ENCODE measurements at places on chromosomes 5 and 9.

DNA sequence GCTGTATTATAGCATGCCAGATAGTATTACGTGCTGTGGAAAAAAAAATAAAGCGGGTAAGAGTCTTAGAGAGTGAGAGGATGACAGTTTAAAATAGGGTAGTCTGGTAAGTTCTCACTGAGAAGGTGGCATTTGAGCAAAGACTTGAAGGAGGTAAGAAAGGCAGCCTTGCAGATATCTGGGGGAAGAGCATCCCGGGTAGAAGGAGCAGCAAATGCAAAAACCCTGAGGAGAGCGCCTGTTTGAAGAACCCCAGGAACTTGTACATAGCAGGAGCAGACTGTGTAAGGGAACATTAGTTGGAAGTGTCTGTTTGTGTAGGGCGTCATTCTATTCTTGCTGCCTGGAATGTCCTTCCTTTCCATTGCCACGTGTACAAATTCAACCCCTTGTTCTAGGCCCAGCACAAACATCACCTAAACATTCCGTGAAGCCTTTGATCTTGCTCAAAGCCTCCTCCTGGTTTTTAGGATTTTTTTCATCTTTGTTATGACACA is 2.6 kb downstream of the AP3S1 start:
- DNase-seq: no peak
- H3K27ac ChIP-seq: no peak overlapping the region
- H3K4me1 ChIP-seq: peaks cover 29% of the 10 kb centered on the region
- no peaks in the 10 kb centered on the region for H3K36me3 ChIP-seq
- H3K27me3 ChIP-seq: no peaks in the 10 kb centered on the region

- no peak overlapping the region for H3K27ac ChIP-seq
- DNase-seq: no peak
- no peaks in the 10 kb centered on the region for H3K36me3 ChIP-seq
- no peak overlapping the region for H3K4me3 ChIP-seq
- H3K27me3 ChIP-seq: no peaks in the 10 kb centered on the region
- no peaks in the 10 kb centered on the region for H3K4me1 ChIP-seq
Observed at GRCh38 chr9:80175286-80176150, 603.8 kb downstream of the TLE4 start.

DNA sequence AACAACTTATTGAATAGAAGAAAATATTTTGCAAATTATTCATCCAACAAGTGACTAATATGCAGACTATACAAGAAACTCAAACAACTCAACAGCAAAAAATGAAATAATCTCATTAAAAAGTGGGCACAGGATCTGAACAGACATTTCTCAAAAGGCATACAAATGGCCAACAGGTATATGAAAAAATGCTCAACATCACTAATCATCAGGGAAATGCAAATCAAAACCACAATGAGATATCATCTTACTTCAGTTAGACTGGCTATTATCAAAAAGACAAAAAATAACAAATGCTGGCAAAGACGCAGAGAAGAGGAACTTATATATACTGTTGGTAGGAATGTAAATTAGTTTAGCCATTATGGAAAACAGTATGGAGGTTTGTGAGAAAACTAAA is 1.8 kb upstream of the AMACR start:
- no peaks in the 10 kb centered on the region for H3K36me3 ChIP-seq
- no peak overlapping the region for H3K27ac ChIP-seq

- DNase-seq: peak; percentile 55
- H3K4me3 ChIP-seq: no peak overlapping the region
- no peaks in the 10 kb centered on the region for H3K4me1 ChIP-seq
Observed at GRCh38 chr5:1785062-1785461, 14.6 kb downstream of the MRPL36 start.

- H3K27me3 ChIP-seq: no peaks in the 10 kb centered on the region
- DNase-seq: no peak
- no peak overlapping the region for H3K4me3 ChIP-seq
- no peaks in the 10 kb centered on the region for H3K36me3 ChIP-seq
Observed at GRCh38 chr9:17843236-17843635, 264.4 kb downstream of the SH3GL2 start.

GRCh38 chr5:94157704-94158539 is 416.5 kb upstream of the POU5F2 start:
- H3K27ac ChIP-seq: no peak overlapping the region
- H3K27me3 ChIP-seq: no peaks in the 10 kb centered on the region

- no peak overlapping the region for H3K4me3 ChIP-seq
- no peaks in the 10 kb centered on the region for H3K27me3 ChIP-seq
- DNase-seq: no peak
- H3K27ac ChIP-seq: no peak overlapping the region
Observed at GRCh38 chr5:44266882-44267576, 122.2 kb downstream of the FGF10 start.

- DNase-seq: no peak
- H3K36me3 ChIP-seq: no peaks in the 10 kb centered on the region
- peaks cover 19% of the 10 kb centered on the region for H3K27me3 ChIP-seq
- no peak overlapping the region for H3K27ac ChIP-seq
- H3K4me1 ChIP-seq: peaks cover 4% of the 10 kb centered on the region
Observed at GRCh38 chr9:137878146-137878941, 762 bp downstream of the CACNA1B start.

DNA sequence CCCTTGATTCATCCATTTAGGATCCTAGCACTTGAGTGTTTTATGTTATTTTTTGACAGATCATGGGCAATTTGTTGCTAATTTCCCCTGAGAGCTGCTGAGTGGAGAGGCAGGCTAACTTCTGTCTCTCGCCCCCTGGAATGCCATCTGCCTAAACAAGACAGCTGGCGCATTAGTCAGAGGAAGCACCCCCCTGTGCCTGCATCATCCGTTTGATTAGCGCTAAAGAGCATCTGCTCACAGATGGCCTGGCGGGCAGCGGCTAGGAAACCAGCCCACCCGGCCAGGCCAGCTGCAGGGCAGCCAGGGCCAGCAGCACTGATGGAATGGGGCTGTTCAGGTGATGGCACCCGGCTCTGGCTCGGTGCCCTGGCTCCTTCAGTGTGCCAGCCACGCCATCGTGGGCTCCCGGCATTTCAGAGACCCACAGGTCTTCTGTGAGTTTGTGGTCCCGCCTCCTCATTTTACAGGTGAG is 22.9 kb upstream of the ASS1 start:
- no peaks in the 10 kb centered on the region for H3K36me3 ChIP-seq
- DNase-seq: no peak
- H3K4me3 ChIP-seq: no peak overlapping the region
- peaks cover under 1% of the 10 kb centered on the region for H3K4me1 ChIP-seq

DNA sequence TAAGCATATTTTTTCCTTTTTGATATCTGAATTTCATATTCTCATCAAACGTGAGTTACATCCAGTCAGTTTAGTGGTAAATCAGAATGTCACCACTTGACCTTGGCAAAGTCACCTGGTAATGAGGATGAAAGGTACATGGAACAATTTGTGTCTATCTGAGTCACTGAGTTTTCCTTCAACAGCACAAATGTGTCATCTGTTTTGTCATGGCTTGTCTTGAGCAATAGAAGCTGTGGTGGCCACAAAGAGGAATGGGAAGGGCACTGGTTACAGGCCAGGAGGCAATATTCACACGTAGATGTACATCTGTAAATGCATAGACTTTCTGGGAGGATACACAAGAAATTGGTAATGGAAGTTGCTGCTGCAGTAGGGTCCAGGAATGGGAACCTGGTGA is 8.4 kb upstream of the ZNF474 start:
- H3K4me3 ChIP-seq: no peak overlapping the region
- H3K27me3 ChIP-seq: no peaks in the 10 kb centered on the region
- no peak for DNase-seq
- no peaks in the 10 kb centered on the region for H3K36me3 ChIP-seq

DNA sequence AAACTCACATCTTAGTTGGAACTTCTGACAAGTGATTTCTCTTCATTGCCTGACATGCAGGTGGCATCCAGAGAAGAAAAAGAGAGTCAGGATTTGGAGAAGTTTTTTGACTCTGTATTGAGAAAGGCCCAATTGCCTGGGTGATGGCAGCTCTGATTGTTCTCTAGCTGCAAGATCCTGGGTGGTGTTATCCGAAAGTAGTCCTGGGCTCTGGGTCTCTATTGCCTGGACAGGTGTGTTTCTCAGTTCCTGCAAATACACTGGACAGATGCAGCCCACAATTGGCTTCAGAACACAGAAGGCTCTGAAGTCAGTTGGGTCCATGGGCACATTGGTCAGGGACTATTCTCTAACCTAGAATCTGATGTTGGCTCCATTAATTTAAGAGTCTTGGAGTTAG is 67.4 kb downstream of the RGS3 start:
- no peak overlapping the region for H3K27ac ChIP-seq
- H3K27me3 ChIP-seq: no peaks in the 10 kb centered on the region

DNA sequence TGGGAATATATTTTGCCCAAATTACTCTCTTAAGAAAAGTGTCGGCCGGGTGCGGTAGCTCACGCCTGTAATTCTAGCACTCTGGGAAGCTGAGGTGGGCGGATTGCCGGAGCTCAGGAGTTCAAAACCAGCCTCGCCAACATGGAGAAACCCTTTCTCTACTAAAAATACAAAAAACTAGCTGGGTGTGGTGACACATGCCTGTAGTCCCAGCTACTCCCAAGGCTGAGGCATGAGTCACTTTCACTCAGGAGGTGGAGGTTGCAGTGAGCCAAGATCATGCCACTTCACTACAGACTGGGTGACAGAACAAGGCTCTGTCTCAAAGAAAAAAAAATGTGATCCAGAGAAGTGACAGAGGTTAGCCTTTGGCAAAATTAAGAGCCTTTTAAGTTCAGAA is 26.4 kb upstream of the TMEM171 start:
- H3K4me1 ChIP-seq: no peaks in the 10 kb centered on the region
- H3K4me3 ChIP-seq: no peak overlapping the region
- no peak overlapping the region for H3K27ac ChIP-seq
- no peak for DNase-seq

DNA sequence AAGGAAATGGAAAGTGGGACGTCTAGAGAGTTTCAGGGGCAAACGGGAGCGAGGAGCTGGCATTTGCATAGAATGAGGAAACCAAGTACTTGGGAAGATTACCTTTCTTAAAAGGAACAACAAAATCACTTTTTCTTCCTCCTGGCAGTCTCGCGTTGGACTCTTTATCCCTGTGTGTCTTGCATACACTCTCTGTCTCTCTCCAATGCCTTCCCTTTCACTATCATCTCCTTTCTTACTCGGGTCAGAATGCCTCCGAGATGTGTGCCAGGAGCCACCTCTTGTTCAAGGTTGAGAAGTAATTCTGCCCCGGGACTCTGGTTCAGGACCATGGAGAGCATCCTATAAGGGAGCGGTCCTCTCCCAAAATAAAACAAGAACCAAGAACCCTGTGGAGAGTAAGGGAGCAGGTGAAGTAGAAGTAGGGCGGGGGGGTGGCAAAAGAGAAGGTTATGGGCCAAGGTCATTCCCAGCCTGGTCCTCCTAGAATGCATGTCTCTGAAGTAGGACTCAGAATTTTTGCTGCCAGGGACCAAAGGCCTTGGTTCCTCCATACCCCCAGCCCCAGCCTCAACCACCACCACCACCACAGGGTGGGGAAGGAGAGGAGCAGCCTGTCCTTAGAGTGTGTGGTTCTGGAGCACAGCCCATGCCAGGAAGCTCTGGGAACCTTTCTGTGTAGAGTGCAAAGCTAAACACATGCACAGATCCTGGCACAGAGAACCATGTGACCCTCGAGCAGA is 72.1 kb upstream of the ARAP3 start:
- H3K27me3 ChIP-seq: peaks cover 22% of the 10 kb centered on the region
- H3K36me3 ChIP-seq: no peaks in the 10 kb centered on the region
- DNase-seq: peak; percentile 44
- H3K4me1 ChIP-seq: no peaks in the 10 kb centered on the region
- H3K4me3 ChIP-seq: no peak overlapping the region

DNA sequence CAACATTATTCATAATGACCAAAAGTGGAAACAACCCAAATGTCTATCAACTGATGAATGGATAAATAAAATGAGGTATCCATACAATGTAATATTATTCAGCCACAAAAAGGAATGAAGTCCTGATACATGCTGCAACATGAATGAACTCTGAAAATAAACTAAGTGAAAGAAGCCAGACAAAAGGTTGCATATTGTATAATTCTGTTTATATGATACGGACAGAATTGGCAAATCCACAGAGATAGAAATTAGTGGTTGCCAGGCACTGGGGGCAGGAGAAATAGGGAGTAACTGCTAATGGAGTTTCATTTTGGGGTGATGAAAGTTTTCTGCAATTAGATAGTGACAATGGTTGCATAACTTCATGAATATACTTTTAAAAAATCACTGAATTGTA is 47.0 kb downstream of the KIF24 start:
- H3K27me3 ChIP-seq: no peaks in the 10 kb centered on the region
- no peak overlapping the region for H3K4me3 ChIP-seq
- DNase-seq: peak; percentile 19
- H3K27ac ChIP-seq: no peak overlapping the region

- H3K27me3 ChIP-seq: no peaks in the 10 kb centered on the region
- H3K4me3 ChIP-seq: no peak overlapping the region
- H3K4me1 ChIP-seq: no peaks in the 10 kb centered on the region
- H3K27ac ChIP-seq: no peak overlapping the region
Observed at GRCh38 chr9:85995599-85995998, 54.7 kb downstream of the NAA35 start.

DNA sequence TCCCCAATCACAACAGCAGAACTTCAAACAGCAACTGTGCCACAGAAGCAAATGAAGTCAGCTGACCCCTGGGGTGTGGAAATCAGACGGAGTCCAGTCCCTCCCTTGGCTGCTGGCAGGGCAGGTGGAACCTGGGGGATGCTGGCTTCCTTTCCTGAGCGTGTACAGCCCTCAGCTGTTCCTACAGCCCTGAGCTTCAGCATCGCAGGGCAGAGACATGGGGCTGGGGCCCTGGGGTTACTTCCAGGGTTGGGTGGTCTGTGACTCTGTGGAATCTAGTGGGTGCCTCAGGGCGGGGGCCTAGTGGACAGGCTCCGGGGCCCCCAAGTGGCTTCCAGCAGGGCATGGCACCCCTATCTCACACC is 7.3 kb upstream of the RXRA start:
- H3K4me1 ChIP-seq: no peaks in the 10 kb centered on the region
- no peaks in the 10 kb centered on the region for H3K27me3 ChIP-seq
- no peaks in the 10 kb centered on the region for H3K36me3 ChIP-seq
- H3K4me3 ChIP-seq: no peak overlapping the region

DNA sequence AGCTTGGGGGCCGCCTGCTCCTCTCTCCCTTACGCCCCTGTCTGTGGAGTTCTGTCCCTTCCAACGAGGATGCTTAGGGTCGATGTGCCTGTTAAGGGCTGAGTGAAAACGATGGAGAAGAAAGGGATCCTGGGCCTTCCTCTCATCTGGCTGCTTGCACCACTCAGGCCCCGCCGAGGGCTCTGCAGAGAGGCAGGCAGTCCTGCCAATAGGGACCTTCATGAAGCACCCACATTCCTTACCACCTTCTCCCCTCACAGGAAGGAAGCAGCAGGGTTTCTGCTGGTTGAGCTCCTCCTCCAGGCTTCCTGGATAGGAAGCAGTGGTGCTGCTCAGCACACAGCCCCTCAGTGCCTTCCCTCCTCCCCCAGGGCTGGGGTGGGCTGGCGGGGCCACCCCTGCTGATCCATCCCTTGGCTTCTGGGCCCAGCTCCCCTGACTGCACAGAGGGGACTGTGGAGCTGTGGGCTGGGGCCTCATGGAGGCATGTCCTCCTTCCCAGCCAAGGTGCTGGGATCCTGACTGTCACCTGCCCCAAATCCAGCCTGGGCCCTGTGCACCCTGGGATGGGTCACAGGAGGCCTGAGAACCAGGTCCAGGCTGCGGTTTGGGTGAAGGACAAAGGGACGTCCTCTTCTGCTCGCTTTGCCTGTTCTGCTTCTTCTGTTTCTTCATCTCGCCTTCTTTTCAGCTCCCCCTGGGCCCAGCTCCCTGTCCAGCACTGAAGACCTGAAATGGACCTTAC is 50.5 kb downstream of the AHRR start:
- no peaks in the 10 kb centered on the region for H3K36me3 ChIP-seq
- peaks cover 27% of the 10 kb centered on the region for H3K27me3 ChIP-seq
- no peak overlapping the region for H3K27ac ChIP-seq
- no peak overlapping the region for H3K4me3 ChIP-seq
- DNase-seq: peak; percentile 45

Data from left lung (tissue), 14 donors.